ENCODE measurements at places on chromosomes 2 and 18.

DNA sequence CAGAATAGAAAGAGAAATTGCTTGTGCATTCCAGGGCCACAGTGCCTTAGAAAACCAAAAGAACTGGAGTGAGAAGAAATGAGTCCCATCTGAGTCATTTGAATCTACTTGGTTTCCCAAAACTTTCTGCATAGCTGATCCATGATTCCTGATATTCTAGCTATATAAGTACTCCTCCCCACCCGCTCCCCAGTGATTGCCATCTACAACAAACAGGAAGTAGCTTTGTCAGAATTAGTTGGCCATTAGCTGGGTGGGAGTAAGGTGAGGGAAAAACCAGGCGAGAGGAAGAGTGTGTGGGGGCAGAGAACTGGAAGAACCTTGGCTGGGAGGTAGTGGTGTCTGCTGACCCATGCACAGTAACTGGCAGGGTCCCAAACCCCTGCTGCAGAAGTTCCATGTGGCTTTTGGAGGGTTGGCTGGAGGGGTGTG lies 122.1 kb downstream of the ACAA2 start:
- DNase-seq: peak; percentile 95

GRCh38 chr18:8051453-8051852 lies 484.3 kb downstream of the PTPRM start:
- no peak for DNase-seq

- no peak for DNase-seq
These were observed 880.0 kb downstream of the LRRTM4 start for GRCh38 chr2:76642129-76642528.

DNA sequence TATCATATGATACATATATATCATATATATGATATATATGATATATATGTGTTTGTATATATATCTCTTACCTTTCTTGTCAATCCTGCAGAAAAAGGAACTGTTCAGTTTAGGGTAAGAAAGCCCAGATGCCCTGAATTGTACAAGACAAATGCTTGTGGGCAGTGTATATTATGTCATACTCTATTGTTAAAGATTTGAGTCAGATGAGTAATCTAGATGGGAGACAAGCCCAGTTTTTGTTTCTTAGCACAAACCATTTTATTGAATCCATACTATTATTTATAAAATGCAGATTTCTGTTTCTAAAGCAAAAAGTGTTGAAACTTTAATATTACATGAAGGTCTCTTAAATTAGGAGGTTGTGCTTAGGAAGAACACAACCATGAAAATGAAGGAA lies 90.6 kb downstream of the VRK2 start:
- peak; percentile 53 for DNase-seq

GRCh38 chr2:71884303-71885042 lies 263.2 kb downstream of the CYP26B1 start:
- DNase-seq: peak; percentile 63

DNA sequence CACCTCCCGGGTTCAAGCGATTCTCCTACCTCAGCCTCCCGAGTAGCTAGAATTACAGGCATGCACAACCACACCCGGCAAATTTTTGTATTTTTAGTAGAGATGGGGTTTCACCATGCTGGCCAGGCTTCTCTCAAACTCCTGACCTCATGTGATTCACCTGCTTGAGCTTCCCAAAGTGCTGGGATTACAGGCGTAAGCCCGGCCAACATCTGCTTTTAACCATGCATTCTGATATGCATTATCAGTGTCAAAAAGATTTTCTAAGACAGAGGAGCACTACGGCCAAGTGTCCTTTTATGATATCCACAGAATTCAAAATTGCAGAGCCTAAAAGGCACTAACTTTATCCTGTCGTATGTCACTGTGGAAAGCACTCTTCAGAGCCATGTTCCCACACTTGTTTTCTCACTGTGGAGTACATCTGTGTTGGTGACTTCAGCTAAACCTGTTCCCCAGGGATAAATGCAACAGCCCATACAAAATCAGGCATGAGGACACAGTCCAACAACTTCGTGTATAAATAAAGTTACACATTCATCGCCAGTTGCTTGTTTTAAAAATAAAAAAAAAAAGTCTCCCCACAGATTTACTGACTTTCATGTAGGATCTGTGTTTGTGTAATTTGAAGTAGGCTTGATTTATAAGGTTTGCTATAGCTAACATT lies 56.4 kb downstream of the STK25 start:
- no peak for DNase-seq

- DNase-seq: peak; percentile 57
These were observed 1.2 kb downstream of the VPS54 start for GRCh38 chr2:64017811-64018700.

- no peak for DNase-seq
These were observed 205.9 kb downstream of the SNTG2 start for GRCh38 chr2:1156531-1156930.

GRCh38 chr2:239167011-239167673 lies 233.7 kb downstream of the HDAC4 start:
- no peak for DNase-seq

DNA sequence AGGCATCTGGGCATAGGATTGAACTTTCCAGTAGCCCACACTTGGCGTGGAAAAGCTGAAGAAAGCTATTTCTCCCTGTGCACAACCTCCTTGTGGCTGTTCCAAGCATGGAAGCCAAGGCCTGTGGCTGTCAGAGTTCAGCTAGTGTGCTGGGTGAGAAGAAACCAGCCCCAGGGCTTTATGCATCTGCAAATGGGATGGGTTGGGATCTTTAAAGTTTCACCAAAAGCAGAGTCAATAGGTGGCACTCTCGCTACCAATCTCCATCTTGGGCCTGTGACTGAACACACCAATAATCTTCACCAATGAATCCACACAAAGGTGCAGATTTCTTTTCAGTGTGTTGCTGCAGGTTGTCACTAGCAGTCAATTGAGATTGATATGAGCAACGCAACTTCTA lies 542.8 kb downstream of the NRXN1 start:
- no peak for DNase-seq

DNA sequence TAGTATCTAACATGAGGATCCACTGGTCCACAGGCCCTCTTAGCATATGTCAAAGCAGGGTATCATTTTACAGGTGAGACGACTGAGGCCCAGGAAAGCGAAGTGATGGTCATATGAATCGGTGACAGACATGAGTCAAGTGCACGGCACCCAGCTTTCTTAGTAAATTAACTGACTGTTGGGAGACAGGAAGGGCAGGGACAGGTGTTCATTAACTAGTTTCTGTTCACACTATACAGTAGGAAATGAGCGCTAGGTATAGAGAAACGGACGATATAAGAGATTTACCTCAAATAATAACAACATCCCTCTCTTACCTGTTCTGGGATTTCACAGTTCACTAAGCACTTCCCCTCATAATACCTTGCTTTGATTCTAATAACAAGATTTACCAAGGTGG lies 1.7 kb upstream of the SMARCAL1 start:
- no peak for DNase-seq
